ENCODE measurements at places on chromosomes 12 and 14.

- no peak for DNase-seq
Measured at GRCh38 chr12:110342157-110342556, 61.1 kb downstream of the ATP2A2 start.

- DNase-seq: no peak
Measured at GRCh38 chr12:4859478-4860210, 50.1 kb upstream of the KCNA1 start.

- no peak for DNase-seq
Measured at GRCh38 chr14:30211326-30211725, 283.7 kb upstream of the PRKD1 start.

GRCh38 chr12:47111392-47111778, 31.6 kb upstream of the AMIGO2 start:
- no peak for DNase-seq

- DNase-seq: no peak
Measured at GRCh38 chr14:55585854-55586253, 5.8 kb downstream of the KTN1 start.

DNA sequence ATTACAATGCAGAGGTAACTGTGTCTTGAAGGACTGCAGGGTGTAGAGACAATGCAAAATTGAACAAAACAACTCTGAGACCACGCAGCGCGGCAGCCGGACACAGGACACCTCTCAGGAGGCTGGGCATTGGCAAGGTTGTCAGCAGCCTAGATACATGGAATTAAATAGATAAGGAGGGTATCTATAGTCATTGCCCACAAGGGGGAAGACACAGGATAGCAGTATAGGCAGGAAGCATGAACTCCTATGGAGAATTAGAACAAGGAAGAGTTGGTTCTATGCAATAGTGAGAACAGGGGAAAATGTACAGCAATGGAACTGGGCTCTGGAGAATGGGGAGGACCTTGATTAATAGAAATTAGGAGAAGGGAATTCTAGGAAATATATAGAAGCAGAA, 164.1 kb downstream of the C12orf42 start:
- DNase-seq: no peak

GRCh38 chr12:98424726-98425401, 90.5 kb upstream of the TMPO start:
- peak; percentile 85 for DNase-seq

GRCh38 chr14:22231018-22231417, 358.0 kb downstream of the DAD1 start:
- DNase-seq: no peak

- no peak for DNase-seq
Measured at GRCh38 chr12:84150201-84150600, 762.4 kb downstream of the SLC6A15 start.

- no peak for DNase-seq
Measured at GRCh38 chr12:111233786-111234185, 135.1 kb downstream of the PHETA1 start.

DNA sequence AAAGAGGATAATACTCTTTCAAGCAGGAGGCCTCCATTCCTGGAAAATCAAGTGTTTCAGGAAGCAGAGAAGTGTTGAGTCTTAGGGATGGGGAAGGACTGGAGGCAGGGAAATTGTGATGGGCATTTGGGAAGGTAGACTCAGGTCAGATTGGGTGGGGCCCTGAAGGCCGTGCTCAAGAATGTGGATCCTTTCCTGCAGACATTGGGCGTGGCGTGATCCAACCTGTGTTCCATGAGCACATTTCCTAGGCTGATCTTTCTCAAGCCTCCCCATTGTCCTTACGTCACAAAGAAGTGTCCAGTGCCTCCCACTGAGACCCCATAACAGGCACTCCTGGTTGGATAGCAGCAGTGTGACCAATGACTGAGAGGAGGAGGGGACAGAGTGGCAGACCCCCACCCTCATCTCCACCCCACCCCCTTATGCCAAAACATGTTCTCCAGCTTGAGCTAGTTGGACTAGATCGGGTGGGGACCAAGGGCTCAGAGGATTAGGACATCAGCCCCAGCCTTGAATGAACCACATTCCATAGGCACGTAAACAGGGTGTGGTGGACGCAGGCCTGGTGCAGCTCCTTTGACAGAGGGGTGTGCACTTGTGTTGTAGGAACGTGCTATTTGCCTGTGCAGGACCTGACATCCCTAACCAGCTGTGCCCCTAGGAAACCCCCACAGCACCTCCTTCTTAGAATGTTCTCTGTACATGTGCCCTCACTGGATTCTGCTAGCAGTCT, 76.8 kb downstream of the TTC9 start:
- no peak for DNase-seq

GRCh38 chr12:130838284-130838950, 633 bp downstream of the STX2 start:
- peak; percentile 19 for DNase-seq

- no peak for DNase-seq
Measured at GRCh38 chr12:1803736-1804135, 16.6 kb upstream of the LRTM2 start.

DNA sequence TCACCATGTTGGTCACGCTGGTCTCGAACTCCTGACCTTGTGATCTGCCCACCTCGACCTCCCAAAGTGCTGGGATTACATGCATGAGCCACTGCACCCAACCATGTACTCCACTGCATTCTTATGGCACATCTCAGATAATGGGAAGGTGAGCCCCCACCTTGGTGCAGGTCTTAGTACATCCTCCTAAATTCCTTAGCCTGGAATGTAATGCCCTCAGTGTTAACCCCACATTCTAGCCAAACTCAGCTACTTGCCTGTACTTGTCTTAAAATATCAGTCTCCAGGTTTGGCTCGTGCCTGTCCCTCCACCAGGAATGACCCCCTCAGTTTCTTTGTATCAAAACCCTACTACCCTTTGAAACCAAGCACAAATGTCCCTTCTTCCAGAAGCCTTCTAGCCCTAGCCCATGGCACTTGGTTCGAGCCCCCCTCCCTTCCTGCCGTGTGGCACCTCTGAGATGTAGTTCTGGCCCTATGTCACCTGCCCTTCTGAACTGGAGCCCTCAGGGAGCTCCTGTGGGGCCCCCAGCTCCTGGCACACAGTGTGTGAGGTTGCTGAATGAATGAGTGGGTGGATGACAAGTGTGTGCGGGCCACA, 8.4 kb downstream of the KCNH3 start:
- DNase-seq: no peak

- DNase-seq: no peak
Measured at GRCh38 chr12:116150001-116150400, 127.5 kb downstream of the MED13L start.

- peak; percentile 66 for DNase-seq
Measured at GRCh38 chr14:105203057-105203531, 22.0 kb upstream of the NUDT14 start.

DNA sequence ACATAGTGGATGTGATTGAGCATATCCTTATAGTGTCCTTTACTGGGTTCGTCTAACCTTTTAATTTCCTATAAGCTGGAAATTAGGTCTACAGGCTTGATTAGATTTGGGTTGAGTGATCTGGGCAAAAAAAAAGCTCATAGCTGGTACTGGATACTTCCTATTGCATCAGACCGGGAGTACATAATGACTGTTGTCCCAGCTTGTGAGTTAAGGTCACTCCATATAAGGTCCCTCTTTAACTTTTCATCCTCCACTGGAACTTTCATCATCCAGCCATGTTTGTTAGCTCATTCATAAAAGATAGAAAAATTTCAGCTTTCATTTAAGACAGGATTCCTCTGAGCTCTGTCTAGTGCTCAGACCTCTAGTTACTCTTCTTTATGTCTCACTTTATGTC, 80.8 kb downstream of the C14orf132 start:
- DNase-seq: no peak

DNA sequence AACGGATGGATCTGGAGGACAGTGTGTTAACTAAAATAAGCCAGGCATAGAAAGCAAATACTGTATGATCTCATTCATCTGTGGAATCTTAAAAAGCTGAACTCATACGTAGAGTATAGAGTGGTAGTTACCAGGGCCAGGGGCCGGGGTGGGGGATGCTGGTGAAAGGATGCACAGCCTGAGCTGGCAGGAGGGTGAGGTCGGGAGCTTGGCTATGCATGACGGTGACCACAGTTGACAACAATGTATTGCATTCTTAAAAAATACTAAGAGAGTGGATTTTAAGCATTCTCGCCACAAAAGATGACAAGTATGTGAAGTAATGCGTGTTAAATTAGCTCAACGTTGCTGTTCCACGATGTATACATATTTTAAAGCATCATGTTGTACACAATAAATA, 351.3 kb downstream of the TMEM121 start:
- DNase-seq: no peak

- no peak for DNase-seq
Measured at GRCh38 chr12:61667676-61668075, 592.5 kb upstream of the USP15 start.

DNA sequence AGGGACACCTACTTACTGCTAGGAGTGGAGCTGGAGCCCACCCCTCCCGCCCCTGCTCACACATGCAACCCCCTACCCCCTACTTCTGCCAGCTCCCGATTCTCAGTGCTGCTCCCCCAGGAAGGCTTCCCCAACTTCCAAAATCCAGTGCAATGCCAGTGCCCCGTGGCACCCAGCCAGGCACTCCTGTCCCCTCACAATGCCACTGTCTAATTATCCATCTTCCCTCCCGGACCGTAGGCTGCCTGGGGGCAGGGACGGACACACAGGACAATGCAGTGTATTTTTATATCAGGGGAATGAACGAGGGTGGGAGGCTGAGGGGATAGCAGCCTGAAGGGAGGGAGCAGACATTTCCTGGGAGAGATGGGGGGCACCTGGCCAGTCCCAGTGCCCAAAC, 12.4 kb downstream of the OTUB2 start:
- no peak for DNase-seq

DNA sequence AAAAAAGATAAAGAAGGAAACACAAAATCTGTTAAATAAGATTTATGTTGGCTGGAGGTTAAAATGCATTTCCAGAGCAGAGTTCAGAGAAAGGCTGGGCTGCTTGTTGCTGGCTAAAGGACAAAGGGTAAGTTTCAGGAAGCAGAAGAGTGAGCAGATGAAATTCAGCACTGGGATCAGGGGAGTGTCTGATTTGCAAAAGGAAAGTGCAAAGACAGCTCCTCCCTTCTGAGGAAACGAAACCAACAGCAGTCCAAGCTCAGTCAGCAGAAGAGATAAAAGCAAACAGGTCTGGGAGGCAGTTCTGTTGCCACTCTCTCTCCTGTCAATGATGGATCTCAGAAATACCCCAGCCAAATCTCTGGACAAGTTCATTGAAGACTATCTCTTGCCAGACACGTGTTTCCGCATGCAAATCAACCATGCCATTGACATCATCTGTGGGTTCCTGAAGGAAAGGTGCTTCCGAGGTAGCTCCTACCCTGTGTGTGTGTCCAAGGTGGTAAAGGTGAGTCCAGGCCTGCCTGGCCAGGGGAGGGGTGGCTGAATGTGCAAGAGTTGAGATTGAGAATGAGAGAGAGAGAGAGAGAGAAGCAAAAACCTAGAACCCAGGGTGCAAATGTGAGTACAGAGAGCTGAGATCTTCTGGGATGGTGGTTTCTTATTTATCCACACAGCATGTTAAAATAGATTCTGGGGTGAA, at the start of gene OAS1:
TSS of gene OAS1 (plus strand) at position 251 of the 703 bp plus-strand sequence. CDS start at position 329, 78 bp downstream.
- DNase-seq: peak; percentile 79

DNA sequence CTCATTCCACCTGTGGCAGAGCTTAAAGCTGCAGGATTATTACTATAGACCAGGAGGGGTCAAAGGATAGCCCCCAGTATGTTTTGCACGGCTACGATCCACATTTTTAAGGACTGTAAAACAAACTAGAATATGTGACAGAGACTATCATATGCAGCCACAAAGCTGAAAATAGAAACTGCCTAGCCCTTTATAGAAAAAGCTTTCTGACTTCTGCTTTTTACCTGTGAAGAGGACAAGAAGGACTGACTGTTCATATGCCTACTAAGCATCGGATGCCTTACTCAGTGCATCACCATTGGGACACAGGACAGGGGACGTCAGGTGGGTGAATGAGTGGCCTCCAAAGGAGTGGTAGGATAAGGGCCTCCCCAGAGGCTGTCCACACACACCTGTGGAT, 29.8 kb downstream of the SPTB start:
- no peak for DNase-seq

- DNase-seq: no peak
Measured at GRCh38 chr12:102722147-102722546, 194.9 kb downstream of the PAH start.

DNA sequence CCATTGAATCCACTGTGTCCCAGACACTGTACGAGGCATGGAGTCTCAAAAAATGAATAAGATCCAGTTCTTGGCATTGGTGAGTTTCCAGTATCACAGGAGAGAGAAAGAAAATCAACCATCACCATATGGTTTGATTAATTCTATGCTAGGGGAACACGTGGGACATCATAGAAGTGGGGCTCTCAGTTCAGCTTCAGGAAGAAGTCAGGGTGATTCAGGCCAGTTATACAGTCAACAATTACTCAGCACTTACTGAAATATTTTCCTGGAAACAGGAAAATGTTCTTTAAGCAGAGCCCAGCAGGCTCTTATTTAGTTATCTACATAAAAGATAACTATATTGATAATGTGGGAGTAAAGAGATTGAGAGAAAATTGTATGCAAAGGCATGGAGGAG, 407.2 kb downstream of the NOVA1 start:
- no peak for DNase-seq

DNA sequence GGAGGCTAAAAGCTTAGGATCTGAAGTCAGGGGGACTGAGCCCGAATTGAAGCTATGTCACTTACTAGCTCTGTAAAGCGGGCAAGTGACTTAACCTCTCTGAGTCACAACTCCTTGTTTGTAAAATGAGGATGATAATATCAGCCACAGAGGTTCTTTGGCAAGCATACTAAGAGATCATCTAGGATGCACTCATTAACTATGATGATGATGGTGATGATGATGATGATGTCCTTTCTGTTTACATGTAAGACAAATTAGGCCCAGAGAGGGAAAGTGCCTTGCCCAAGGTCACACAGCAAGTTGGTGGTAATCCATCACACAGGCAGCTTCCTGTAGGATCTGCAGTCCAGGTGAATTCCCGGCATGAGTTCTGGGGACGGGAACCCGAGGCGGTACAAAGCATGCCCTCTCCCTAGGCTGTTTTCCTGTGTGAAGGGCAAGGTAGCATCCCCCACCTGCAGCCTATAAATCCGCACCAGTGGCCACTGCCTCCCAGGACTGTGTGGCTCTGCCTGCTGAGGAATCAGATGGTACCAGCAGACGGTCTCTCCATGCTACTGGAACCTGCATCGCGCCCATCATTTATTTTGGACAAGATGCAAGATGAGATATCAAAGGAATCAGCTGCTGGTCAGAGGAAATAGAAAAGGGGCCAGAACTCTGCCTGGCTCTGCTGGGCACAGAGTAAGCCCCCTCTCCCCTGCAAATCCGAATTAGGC, 55.2 kb downstream of the MAP1LC3B2 start:
- no peak for DNase-seq
